ENCODE measurements at places on chromosomes 6 and 20.

DNA sequence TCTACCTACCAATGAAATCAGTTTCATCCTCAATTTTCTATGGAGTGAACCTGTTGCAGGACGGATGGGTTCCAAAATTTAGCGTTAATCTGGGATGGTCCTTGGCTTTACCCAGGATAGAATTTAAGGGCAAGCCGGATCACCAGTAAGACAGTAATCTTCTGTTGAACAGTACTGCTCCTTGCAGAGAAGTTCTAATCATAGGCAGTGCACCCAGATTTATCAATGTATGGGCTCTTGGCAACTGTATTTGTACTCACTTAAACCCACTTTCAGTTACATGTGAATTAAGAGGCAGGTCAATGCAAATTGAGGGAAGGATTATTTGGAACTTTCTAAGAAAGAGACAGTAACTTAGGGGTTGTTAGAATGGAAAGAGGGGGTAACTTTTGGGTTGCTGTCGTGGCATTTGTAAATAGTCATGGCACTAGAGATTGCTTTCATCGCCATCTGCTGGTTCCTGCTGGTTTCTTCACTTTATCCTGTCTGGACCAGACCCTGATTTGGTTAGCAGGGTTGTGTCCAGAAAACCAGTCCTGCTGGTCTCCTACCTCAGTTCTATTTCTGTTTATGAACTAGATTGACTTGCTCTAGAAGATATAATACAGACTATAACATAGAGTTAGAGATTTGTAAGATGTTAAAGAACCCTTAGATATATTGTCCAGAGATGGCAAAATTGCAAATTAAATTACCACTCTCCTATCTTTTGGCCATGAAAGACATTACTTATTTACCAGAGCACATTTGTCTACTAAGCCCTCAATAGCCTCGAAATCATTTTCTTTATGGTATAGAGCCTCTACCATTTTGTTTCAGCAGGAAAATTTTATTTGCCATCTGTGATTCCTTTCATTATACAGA lies 646.3 kb downstream of the UTRN start:
- DNase-seq, result peak; percentile 50

DNA sequence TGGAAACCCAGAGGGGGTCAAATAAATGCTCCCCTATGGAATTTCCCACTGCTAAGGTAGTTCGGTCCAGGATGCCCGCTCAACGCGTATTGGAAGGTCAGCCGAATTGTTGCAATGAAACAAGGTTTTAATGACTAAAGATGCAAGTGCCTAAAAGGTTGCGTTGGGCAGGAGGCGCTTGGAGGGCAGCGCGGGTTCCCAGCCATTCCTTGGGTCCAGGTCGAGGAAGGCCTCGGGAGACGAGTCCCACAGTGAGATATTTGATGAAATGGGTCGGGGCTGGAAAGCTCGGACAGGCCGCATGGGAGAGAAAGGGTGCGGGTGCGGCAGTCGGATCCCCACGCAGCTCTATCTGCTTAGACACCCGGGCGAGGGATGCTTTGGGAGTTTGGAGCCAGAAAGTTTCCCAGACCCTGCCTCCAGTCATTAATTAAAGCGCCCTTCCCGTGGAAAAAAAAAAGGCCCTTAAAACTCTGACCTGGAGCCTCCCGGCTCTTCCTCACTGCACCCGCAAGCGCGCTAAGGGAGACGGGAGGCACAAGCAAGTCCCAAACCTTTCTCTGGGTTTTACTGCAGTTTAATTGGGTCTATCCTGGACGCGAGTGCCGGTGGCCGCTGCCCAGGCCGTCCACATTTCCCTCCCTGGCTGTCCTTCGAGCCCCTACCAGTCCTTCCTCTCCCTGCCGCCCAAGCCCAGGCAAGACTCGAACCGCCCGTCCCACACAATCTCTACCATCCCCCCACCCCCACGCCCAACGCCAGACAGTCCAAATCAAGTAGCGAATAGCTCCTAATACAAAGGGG lies 24.2 kb downstream of the TFAP2A start:
- DNase-seq, result no peak

- DNase-seq, result no peak
Measured at GRCh38 chr6:136750696-136751521, 41.4 kb downstream of the MAP3K5 start.

DNA sequence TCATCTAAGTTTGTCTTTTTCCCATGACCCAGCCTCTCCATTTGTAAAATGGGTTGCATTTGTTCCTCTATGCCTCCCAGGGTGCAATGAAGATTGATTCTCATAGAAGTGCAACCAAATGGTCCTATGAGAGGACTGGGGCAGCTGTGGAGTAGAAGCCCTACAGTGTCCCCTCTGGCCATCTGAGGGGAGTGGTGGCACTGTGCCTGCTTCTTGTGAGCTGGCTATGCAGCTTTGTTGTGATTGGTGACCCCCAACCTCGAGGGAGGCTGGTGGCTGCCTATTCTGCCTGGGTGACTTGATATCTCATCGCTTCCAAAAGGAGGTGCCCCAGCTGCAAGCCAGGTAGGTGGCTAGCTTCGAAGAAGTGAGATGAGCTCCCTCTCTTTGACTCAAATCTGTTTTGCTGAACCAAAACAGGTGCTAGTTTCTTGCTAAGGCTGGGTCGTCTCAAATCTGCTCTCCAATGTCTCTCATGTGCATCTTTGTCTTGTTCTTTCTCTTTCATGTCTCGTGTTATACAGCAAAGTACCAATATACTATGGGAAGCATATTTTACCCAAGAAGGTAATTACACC lies 33.9 kb downstream of the TXLNB start:
- DNase-seq, result no peak

DNA sequence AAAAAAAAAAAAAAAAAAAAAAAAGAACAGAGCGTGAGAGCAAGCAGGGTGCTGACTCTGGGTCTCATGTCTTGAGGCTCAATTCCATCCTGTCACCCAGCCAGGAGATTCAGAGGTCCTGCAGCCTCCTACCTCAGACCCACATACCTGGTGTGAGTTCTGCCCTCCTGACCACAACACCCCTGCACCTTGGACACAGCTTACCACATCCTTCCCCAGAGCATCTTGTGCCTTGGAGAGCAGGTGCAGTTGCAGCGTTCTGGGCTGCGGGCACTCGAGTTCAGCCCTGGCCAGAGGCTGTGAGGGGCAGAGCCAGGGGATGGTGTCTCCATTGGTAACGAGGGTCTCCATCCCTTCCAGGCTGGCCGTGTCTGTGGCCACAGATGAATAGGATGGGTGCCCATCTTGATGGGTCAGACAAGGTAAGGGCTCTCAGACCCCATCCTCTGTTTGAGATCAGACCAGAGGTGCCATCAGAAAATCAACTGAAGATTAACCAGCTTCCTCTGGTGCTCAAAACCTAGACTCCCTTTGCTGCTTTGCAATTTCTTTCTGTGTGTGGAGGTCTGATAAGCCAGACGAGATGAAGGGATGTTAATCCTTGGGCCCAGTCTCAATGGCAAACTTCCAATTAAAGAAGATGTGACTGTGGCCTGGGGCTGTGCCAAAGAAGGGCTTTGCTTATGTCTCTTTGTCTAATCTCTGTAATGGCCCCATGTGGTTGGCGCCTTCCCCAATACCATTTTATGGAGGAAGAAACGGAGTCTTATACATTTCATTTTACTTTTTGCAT lies 14.7 kb upstream of the ZNF831 start:
- no peak for DNase-seq

- DNase-seq, result no peak
Measured at GRCh38 chr20:35575958-35576357, 34.1 kb downstream of the ERGIC3 start.

DNA sequence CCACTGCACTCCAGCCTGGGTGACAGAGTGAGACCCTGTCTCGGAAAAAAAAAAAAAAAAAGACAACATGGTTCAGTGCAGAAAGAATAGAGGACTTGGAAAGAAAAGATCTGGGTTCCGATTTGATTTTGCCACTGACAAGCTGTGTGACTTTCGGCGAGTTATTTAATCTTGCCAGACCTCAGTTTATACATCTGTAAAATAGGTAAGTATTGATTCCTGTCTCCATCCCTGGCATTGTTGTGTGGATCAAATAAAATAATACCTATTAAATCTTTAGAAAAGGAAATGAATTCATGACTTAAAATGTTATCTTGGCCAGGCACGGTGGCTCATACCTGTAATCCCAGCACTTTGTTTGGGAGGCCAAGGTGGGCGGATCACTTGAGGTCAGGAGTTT lies 7.0 kb downstream of the ITCH start:
- no peak for DNase-seq

GRCh38 chr6:153167061-153167891 lies 36.2 kb upstream of the RGS17 start:
- DNase-seq, result peak; percentile 71

GRCh38 chr6:144181639-144182038 lies 31.3 kb downstream of the STX11 start:
- DNase-seq, result no peak

GRCh38 chr6:32413427-32414047 lies 6.6 kb upstream of the BTNL2 start:
- DNase-seq, result peak; percentile 74

DNA sequence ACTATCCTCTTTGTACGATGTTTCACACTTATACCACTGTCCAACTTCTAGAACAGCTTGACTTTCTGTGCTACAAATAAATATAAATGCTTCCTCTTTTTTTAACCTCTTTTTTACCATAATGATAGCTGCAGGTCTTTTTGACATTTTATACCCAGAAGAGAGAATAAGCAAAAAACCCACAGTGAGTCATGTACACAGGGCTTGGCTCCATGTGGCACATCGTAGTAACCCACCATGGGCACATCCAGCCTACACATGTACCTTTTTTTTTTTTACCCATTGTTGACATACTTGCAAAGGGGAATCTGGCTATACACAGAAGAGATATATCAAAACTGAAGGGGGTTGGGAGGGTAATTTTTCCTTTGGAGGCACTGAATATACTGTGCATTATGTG lies 59.5 kb upstream of the RSPO3 start:
- DNase-seq, result no peak

GRCh38 chr6:36505744-36506534 lies 41.3 kb downstream of the STK38 start:
- DNase-seq, result no peak

Data from AG10803 (cell line).